ENCODE measurements at places on chromosomes 3 and 15.

DNA sequence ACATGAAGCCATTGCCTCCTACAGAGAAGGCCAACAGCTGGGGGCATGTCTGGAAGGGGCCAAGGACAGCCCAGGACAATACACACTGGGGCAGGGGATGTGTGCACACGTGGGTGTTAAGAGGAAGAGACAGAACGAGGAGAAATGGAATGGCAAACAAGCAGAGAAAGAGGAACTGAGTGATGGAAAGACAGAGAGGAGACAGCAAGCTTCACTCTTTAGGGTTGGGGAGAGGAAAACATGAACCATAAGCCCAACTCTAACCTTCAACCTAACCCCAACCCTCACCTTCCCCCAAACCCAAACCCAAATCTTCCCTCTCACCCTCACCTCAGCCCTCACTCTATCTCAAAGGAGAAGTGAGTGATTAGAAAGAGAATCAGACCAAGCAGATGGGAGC, 11.9 kb upstream of the PARL start:
- H3K27ac ChIP-seq = no peak overlapping the region
- H3K27me3 ChIP-seq = peaks cover 6% of the 10 kb centered on the region
- H3K36me3 ChIP-seq = no peaks in the 10 kb centered on the region
- DNase-seq = no peak
- no peak overlapping the region for H3K4me3 ChIP-seq

DNA sequence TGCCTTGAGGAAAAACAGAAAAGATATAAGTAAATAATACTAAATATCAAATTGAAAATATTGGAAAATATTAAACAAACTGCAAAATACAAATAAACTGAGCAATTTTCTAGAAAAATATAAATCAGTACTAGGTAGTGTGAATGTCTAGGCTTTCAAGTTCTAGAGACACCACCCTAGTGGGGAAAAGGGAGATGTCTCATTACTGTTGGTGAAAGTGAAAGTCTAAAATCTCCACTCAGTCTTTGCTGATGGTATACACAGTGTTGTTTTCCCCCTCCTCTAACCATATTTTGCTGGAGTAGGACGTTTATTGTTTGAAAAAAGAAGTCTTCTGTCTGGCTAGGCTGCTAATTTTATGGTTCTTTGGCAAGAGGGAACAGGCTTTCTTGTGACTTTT, 1368.9 kb downstream of the OTOL1 start:
- H3K36me3 ChIP-seq = no peaks in the 10 kb centered on the region
- H3K4me3 ChIP-seq = no peak overlapping the region
- no peak for DNase-seq
- H3K27me3 ChIP-seq = no peaks in the 10 kb centered on the region

- no peaks in the 10 kb centered on the region for H3K4me1 ChIP-seq
- no peaks in the 10 kb centered on the region for H3K36me3 ChIP-seq
- no peaks in the 10 kb centered on the region for H3K27me3 ChIP-seq
- DNase-seq = no peak
Measured at GRCh38 chr3:159208050-159208449, 406.2 kb downstream of the MFSD1 start.

- no peaks in the 10 kb centered on the region for H3K36me3 ChIP-seq
- H3K27ac ChIP-seq = no peak overlapping the region
- H3K27me3 ChIP-seq = no peaks in the 10 kb centered on the region
- no peak for DNase-seq
- H3K4me1 ChIP-seq = no peaks in the 10 kb centered on the region
Measured at GRCh38 chr3:61073566-61074165, 177.6 kb downstream of the FHIT start.

GRCh38 chr15:81284256-81285031, 39.5 kb downstream of the STARD5 start:
- H3K27ac ChIP-seq = peak overlapping the region; percentile 80
- no peak for DNase-seq

GRCh38 chr3:164604687-164605086, 473.6 kb downstream of the SI start:
- no peak for DNase-seq
- no peaks in the 10 kb centered on the region for H3K27me3 ChIP-seq
- no peaks in the 10 kb centered on the region for H3K4me1 ChIP-seq
- H3K27ac ChIP-seq = no peak overlapping the region
- H3K4me3 ChIP-seq = no peak overlapping the region

DNA sequence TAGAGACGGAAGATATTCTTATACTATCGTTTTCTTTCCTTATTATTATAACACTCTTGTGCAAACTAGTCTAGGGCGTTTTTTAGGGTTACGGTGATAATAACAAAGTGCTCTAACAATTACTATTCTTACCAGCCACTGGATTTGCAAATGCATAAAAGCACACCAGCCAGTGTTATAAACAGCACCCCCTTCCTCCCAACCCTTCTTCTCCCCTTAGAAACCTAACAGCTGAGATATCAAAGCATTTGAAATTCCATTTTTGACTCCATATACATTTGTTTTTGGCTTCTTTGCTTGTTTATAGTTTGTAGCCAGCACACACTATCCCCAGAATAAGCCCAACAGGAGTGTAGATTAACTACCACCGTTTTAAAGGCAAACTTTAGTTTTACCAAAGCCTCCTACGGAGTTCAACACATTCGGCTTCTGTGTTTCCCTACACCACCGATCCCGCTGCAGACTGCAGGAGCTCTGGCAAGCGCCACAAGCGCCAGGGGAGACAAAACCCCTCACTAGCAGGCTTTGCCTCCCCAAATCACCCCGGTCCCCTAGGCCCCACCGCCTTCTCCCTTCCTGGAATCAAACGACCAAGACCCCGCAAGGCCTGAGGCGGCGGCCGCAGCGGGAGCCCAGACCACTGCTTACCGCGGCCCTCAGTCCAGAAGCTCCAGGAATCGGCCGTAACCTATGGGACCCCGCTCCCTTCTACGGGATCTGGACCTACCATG, 461 bp downstream of the COPB2 start:
- H3K4me3 ChIP-seq = peak overlapping the region; percentile 71
- no peaks in the 10 kb centered on the region for H3K27me3 ChIP-seq
- peak overlapping the region; percentile 85 for H3K27ac ChIP-seq
- no peak for DNase-seq

DNA sequence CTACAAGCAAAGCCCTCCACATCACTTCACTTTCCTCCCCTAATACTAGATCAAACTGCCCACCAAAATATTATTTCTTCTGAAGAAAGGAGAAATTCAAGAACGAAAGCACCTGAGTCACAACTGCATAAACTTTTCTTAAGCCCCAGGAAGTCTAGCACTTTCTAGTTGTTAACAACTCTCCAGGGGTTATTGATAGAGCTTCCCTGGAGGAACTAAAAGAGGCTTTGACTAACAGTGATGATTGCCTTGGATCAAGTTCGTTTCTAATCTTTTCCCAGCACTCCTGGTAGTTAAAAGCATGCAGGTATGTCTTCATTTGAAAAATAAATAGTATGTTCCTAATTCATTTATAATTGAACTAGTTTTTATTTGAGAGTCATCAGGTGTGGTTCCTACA, 917.0 kb downstream of the TUSC7 start:
- H3K4me1 ChIP-seq = no peaks in the 10 kb centered on the region
- H3K27me3 ChIP-seq = no peaks in the 10 kb centered on the region
- no peak overlapping the region for H3K27ac ChIP-seq
- no peaks in the 10 kb centered on the region for H3K36me3 ChIP-seq
- no peak for DNase-seq
- H3K4me3 ChIP-seq = no peak overlapping the region

DNA sequence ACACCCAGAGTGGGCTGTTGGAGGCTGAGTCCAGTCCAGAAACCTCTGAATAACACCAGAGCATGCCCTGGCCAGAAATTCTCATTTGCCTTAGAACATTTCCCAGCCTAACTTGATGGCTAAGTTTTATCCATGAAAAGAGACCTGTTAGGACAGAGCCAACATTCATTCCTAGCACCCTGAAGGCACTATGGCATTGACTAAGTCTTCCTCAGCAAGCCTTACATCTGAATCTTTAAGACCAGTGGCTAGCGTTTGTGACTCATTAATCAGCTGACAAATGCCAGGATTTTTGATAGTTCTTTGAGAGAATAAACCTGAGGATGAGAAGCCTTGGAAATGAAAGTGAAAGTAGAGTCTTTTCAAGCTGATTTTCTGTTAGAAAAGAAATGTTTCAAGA, 1087.1 kb upstream of the ALCAM start:
- no peak for DNase-seq
- H3K4me3 ChIP-seq = peak overlapping the region; percentile 17
- H3K36me3 ChIP-seq = no peaks in the 10 kb centered on the region

GRCh38 chr15:98155356-98155755, 194.9 kb downstream of the ARRDC4 start:
- H3K27me3 ChIP-seq = no peaks in the 10 kb centered on the region
- DNase-seq = no peak
- no peaks in the 10 kb centered on the region for H3K36me3 ChIP-seq
- H3K27ac ChIP-seq = no peak overlapping the region
- no peak overlapping the region for H3K4me3 ChIP-seq
- H3K4me1 ChIP-seq = peaks cover 7% of the 10 kb centered on the region

GRCh38 chr15:42371096-42371495, 11.8 kb downstream of the CAPN3 start:
- no peak for DNase-seq
- H3K4me1 ChIP-seq = no peaks in the 10 kb centered on the region
- H3K4me3 ChIP-seq = no peak overlapping the region

- H3K27me3 ChIP-seq = peaks cover 4% of the 10 kb centered on the region
- no peaks in the 10 kb centered on the region for H3K36me3 ChIP-seq
- H3K27ac ChIP-seq = no peak overlapping the region
Measured at GRCh38 chr3:101131767-101132166, 138.5 kb upstream of the ABI3BP start.

- no peak overlapping the region for H3K27ac ChIP-seq
- peak overlapping the region; percentile 79 for H3K4me3 ChIP-seq
- peak; percentile 36 for DNase-seq
- peaks cover 22% of the 10 kb centered on the region for H3K4me1 ChIP-seq
- no peaks in the 10 kb centered on the region for H3K27me3 ChIP-seq
Measured at GRCh38 chr3:36944012-36944640, 728 bp downstream of the TRANK1 start.

DNA sequence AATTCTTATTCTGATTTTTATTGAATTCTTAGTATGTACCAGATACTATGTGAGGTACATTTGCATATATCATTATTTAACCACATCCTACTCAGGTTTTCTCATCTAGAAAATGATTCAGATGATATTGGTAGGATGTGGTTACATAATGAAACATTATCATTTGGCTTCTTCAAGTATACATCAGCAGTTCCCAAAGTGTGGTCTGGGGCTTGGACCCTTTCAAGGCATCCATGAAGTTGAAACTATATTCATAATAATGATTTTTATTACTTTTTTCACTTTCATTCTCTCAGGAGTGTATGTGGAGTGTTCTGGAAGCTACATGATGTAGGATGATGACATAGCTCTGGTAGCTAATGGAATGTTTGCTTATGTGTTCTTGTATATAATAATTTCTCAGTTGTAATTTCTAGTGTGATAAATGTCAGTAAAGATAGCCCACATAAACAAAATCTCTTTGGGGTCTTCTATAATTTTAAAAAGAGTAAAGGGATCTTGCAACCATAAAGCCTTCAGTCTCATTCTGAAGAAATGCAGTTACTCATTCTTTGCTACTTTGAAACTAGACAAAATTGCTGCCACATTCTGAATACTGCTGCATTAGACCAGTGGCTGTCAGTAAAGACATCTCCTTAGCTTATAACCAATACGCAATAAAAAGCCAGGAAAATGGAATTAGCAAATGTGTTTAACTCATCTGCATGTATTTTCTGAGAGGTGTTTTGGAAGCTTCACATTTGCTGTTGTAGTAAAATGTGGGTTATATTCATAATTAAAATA, 95.8 kb downstream of the PPARG start:
- no peaks in the 10 kb centered on the region for H3K27me3 ChIP-seq
- no peaks in the 10 kb centered on the region for H3K36me3 ChIP-seq
- H3K4me3 ChIP-seq = no peak overlapping the region
- peak; percentile 11 for DNase-seq
- no peaks in the 10 kb centered on the region for H3K4me1 ChIP-seq

DNA sequence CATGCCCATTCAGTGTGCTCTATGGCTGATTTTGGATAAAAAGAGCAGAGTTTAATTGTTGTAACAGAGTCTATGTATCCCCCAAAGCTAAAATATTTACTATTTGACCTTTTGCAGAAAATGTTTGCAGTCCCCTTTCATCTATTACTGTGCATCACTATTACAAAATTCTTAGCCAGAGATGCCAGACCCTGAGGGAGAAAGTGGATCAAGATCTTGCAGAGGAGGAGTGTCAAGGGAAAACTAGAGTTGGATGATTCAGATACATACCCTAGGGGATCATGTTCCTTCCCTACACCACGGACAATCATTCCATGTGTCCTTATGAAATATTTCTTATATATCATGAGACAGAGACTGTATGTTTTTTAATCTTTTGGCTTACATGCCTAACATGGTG, 68.6 kb upstream of the TPRG1 start:
- no peaks in the 10 kb centered on the region for H3K27me3 ChIP-seq
- no peak overlapping the region for H3K27ac ChIP-seq
- no peaks in the 10 kb centered on the region for H3K36me3 ChIP-seq
- DNase-seq = no peak
- no peak overlapping the region for H3K4me3 ChIP-seq

DNA sequence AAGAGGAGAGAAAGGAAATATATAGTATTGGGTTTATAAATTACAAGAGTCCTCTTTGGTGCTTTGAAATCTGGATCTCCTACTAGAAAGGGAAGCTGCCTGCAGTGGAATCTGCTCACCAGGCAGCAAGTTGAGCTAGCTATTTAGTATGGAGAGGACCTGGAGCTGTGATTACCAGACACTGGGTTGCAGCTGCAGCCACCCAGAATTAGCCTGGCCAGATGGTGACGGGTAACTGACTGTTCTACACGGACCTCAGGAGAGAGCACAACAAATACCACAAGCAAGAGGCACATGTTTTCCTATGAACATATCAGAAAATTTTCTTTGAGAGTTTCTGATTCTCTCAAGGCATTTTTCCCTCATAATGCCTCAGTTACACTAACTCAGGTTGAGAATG, 46.5 kb downstream of the SYNPR start:
- no peak overlapping the region for H3K4me3 ChIP-seq
- no peaks in the 10 kb centered on the region for H3K36me3 ChIP-seq
- H3K27ac ChIP-seq = no peak overlapping the region
- H3K27me3 ChIP-seq = no peaks in the 10 kb centered on the region

- DNase-seq = no peak
- peaks cover 3% of the 10 kb centered on the region for H3K36me3 ChIP-seq
- H3K27ac ChIP-seq = no peak overlapping the region
- peaks cover 17% of the 10 kb centered on the region for H3K4me1 ChIP-seq
- H3K27me3 ChIP-seq = no peaks in the 10 kb centered on the region
- H3K4me3 ChIP-seq = no peak overlapping the region
Measured at GRCh38 chr15:58731756-58732535, 17.6 kb downstream of the ADAM10 start.

- H3K27ac ChIP-seq = no peak overlapping the region
- no peaks in the 10 kb centered on the region for H3K27me3 ChIP-seq
- no peaks in the 10 kb centered on the region for H3K4me1 ChIP-seq
- H3K4me3 ChIP-seq = no peak overlapping the region
- no peak for DNase-seq
Measured at GRCh38 chr3:14827776-14828175, 9.0 kb downstream of the FGD5 start.

- peaks cover 15% of the 10 kb centered on the region for H3K4me1 ChIP-seq
- H3K27me3 ChIP-seq = no peaks in the 10 kb centered on the region
- H3K4me3 ChIP-seq = no peak overlapping the region
- H3K27ac ChIP-seq = no peak overlapping the region
- DNase-seq = no peak
Measured at GRCh38 chr15:67843571-67844387, 3.9 kb upstream of the RNU6-1 start.

- DNase-seq = no peak
- H3K4me1 ChIP-seq = no peaks in the 10 kb centered on the region
- no peak overlapping the region for H3K27ac ChIP-seq
- H3K4me3 ChIP-seq = no peak overlapping the region
- no peaks in the 10 kb centered on the region for H3K27me3 ChIP-seq
- no peaks in the 10 kb centered on the region for H3K36me3 ChIP-seq
Measured at GRCh38 chr3:132064114-132064513, 29.3 kb upstream of the CPNE4 start.
